Stimulated activated CD4-positive, alpha-beta T cell treated with anti-CD3 and anti-CD28 coated beads, Interleukin-1b, Interleukin-23, amount 100 ng/mL, for 48 hours (primary cell): ENCODE measurements at places on chromosomes 16 and 17.

- DNase-seq = no peak
Observed at GRCh38 chr16:12391956-12392355, 411.7 kb downstream of the CPPED1 start.

DNA sequence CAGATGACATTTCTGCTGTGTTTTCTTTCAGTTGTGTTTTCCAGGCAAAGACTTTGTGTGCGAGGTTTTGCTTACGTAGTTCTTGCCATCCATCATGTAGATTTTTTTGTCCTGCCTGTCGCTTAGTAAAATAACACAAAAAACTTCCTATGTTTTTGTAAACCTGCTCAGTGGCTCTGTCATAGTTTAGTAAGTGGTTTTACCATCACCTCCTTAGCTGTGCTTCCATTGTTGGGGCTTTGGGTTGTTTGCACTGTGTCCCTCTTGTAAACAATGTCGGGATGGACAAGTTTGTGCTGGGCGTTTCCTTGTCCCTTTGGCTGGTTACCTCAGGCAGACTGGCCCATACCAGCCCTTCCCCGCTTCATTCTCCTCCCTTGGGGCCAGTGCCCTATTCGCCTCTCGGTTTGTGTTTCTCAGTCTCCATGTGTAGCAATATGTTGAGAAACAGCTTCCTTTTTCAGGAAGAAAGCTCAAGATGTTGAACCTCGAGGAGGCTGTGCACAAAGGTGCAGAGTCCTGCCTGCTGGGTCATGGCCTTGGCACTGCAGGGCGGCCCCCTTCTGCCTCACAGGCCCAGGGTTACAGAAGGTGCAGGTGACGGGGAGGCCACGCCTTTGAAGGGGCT, 74.6 kb downstream of the KSR1 start:
- DNase-seq = no peak

GRCh38 chr16:22813223-22813947, 577 bp upstream of the HS3ST2 start:
- peak; percentile 33 for DNase-seq

- DNase-seq = no peak
Observed at GRCh38 chr16:75249441-75249840, 2.0 kb downstream of the BCAR1 start.

GRCh38 chr16:56275076-56275475, 83.8 kb downstream of the GNAO1 start:
- no peak for DNase-seq

DNA sequence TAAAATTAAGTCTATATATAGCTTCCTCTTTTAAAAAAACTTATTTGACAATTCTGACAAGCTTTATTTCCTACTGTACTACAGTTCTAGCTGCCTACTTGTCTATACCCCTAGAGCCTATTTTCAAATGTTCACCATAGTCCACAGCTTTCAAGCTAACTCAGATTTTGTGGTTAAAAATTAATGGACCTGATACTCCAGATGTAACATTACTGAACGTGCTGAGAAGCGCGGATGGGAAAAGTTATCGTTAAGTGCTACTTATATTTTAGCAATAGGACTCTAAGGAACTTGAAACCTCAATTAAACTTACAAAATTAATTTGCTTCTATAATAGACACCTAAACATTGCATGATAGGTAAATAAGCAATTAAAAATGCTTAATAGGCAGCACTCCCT, 31.2 kb downstream of the GNA13 start:
- DNase-seq = no peak

DNA sequence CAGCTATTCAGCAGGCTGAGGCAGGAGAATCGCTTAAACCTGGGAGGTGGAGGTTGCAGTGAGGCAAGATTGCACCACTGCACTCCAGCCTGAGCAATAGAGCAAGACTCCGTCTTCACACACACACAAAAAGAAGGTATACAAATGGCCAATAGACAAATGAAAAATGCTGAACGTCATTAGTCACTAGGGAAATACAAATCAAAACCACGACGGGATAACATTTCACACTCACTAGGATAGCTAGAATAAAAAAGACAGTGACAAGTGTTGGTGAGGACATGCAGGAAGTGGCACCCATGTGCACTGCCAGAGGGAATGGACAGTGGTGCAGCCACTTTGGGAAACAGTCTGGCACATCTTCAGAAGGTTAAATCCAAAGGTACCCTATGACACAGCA, 172.9 kb downstream of the FTO start:
- DNase-seq = no peak

DNA sequence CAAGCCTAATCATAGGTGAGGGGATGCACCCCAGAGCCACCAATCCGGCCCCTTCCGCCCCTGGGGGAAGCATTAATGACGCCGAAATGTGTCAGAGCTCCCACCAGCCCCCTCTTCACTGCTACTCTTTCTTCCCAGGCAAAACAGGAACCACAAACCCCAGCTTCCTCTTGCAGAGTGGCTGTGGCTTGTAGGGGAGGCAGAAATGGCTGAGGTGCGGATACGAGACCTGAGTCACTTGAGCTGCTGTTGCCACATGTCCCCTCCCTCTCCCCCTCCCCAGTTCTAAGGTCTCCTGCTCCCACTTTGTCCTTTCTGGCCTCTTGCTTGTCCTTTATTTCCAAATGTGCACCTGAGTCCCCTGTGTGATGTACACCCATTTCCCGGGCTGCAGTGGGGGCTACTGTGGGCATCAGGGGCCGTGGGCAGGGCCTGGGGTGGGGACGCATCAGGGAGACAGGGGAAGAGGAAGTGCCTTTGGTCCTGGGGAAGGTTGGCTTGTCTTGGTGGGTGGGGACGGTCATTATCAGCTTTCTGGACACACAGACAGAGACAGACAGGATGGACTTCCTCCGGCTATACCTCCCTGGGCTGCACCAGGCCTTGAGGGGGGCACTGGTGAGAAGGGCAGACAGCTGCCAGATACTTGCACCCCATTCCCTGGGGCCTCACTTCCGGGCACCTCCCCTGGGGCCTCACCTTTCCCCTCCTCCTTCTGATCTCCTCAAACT, at the start of gene APOBR:
Gene APOBR, plus strand, starts transcription at position 523 of the 731 bp plus-strand sequence. Its CDS starts 39 bp downstream, at position 562.
- DNase-seq = peak; percentile 89

DNA sequence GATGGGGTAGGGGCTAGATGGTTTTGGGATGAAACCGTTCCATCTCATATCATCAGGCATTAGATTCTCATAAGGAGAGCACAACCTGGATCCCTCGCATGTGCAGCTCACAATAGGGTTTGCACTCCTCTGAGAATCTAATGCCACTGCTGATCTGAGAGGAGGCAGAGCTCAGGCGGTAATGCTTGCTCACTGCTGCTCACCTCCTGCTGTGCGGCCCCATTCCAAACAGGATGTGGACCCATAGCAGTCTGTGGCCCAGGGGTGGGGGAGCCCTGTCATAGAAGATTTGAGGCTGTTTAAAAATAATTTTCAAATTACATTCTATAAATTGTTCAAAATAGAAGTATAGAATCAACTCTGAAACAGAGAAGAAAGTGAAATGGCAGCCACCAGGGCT, 50.8 kb downstream of the PHKB start:
- DNase-seq = no peak

- no peak for DNase-seq
Observed at GRCh38 chr17:54969658-54970572, 1.4 kb downstream of the STXBP4 start.

GRCh38 chr17:7436556-7437368, 1.5 kb downstream of the TMEM102 start:
- DNase-seq = peak; percentile 83

DNA sequence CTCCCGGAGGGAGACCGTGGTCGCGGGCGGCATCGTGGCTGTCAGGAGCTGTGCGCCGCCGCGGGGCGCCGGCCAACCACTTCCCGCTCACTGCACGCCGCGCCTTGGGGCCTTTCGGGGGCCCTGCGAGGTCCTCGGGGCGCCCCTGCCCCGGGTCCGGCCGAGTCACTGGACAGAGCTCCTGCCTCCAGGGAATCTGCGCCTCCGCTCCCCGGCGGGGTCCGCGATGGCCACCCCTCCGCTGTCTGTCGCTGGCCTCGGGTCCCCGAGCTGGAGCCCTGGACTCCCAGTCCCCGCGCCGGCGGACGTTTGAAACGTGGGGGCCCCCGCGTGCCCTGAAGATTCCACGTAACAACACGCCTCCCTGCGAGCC, at the start of gene QRICH2:
Gene QRICH2, minus strand, starts transcription at position 311 of the 373 bp plus-strand sequence. Its CDS starts 278 bp downstream, at position 33.
- no peak for DNase-seq

DNA sequence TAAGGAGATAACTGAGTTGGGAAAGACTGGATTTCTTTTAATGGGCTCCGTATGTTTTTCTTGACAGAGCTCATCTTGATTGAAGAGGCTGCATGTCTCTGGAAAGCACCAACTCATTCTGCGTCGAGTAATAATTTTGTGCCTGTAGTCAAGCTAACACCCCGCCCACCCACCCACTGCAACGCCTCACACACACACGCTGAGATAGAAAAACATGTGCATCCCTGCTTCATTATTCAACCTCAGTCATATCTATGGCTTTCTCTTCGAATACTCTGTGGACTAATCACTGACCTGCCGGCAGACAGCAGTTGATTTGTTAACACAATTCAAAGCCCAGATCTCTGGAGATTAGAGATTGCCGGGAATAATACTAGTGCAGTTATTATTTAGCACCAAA, 220.2 kb upstream of the TOM1L1 start:
- no peak for DNase-seq

DNA sequence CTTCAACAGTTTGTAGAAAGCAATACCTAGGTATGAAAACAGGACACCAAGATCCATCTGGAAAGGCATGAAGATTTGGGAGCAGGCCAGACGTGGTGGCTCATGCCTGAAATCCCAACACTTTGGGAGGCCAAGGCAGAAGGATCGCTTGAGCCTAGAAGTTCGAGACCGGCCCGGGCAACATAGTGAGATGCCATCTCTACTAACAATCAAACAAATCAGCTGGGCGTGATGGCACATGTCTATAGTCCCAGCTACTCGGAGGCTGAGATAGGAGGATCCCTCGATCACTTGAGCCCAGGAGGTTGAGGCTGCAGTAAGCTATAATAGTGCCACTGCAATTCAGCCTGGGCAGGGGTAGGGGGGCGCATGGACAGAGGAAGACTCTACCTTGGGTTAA, 20.3 kb downstream of the LITAF start:
- no peak for DNase-seq

DNA sequence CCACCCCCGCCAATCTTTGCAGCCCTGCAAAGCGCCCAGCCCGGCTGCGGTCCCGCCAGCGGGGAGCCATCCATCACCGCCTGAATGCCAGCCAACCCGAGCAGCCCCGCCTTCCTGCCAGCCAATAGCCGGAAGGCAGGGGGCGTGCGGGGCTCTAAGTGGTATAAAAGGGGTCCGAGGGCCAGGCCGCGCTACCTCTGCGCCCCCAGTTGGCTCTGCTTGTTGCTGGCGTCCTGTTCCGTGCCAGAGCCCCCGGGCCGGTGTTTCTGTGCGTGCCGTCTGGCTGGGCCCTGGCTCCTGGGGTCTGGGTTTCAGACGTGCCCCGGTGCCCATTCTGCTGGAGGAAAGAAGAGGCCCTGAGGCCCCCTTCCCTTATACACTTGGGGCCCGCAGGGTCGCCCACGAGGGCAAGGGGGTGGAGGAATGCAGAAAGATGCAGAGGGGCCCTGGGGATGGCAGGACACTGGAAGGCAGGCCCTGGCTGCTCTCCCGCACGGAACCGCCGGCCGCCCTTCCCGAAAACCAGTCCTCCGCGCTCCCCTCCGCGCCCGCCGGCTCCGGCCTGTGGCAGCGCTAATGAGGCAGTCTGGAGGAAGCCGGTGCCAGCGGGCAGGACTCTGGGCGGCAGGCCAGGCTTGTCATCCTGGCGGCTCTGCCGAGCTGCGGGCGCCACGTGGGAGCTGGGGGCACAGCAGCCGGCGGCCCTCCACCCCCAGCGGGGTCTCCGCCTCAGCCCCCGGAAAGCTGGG, 14.0 kb downstream of the COPZ2 start:
- peak; percentile 38 for DNase-seq

GRCh38 chr17:27414271-27414670, 42.0 kb upstream of the KSR1 start:
- no peak for DNase-seq

DNA sequence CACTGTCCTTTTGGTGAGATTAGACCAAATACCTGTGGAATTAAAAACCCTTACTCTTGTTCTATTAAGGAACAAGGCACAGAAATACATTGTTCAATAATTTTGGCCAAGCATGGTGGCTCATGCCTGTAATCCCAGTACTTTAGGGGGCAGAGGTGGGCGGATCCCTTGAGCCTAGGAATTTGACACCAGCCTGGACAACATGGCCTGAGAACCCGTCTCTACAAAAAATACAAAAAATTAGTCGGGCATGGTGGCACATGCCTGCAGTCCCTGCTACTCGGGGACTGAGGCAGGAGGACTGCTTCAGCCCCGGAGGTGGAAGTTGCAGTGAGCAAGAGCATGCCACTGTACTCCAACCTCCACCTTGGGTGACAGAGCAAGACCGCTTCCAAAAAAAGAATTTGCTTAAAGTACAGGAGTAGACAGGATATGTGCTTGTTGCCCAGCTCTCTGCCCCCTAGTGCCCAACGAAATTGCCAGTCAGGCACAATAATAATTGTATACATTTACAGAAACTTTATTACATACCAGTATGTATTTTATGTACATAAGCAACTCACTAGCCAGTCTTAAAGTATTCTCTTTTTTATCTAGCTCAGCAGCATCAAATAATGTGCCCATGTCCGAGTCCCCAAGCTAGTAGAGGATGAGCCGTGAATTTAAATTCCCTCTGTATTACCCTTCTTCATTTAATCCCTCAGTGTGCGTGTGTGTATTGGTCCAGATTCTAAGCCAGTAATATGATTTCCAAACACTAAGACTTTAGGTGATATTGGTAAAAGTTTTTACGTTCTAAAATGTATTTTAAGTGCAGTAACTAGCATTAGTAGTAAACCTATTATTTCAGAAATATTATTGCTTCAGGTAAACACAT, 1.4 kb downstream of the THUMPD1 start:
- DNase-seq = no peak

DNA sequence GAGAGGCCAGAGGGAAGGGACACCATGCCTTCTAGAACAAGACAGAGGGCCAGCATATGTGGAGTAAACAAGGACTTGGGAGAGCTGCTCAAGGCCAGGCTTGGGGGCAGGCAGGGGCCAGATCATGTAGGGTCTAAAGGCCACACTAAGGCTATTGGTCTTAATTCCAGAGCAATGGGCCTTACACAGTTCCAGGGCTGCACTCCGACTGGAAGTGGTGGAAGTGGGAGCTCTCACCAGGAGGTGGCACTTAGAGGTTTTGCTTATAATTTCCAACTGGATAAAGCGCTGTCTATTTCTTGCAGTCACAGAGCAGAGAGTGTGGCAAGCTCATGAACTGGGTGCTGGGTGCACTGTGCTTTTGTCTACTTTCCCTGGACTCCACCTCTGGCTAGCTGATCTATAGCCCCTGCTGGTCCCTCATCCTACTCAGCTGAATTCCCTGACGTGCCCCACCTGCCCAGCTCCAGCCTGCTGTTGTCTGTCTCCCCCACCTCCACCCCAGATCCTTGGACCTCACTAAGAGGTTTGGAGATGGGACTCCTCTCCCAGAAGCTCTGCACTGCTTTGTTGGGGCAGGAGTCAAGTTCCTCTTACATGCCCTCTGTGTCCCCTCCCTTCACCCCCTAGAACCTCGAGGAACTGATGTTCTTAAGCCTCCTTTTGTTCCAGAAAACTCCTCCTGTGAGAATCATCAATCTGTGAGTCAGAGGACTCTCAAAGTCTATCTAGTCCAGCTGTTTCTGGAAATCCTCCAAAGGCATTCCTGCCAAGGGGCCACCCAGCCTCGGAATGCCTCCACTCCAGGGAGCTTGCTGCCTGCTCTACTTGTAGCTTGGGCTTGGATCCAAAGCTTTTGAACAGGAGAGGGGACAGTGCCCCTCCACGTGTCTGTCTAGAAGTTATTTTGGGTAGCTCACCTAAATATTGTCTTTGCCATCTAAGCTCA, 48.1 kb upstream of the KSR1 start:
- DNase-seq = no peak

GRCh38 chr17:68053231-68054013, 17.9 kb downstream of the KPNA2 start:
- no peak for DNase-seq

- no peak for DNase-seq
Observed at GRCh38 chr17:33260638-33261037, 32.5 kb downstream of the ASIC2 start.
